Cerebellar nuclear complex (tissue), 1 donor: ENCODE measurements at places on chromosomes 12 and 14.

DNA sequence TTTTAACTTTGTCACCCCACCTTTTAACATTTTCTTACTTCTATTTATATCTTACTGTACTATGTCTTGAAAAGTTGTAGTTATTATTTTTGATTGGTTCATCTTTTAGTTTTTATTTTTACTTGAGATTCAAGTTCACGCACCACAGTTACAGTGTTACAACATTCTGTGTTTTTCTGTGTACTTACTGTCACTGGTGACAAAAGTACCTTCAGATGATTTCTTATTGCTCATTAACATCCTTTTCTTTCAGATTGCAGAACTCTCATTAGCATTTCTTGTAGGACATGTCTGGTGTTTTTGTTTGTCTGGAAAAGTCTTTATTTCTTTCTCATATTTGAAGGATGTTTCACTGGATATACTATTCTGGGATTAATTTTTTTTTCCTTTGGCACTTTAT, 289.9 kb downstream of the BCAT1 start:
- DNase-seq = no peak

- no peak for DNase-seq
Observed at GRCh38 chr14:36866867-36867266, 205.2 kb downstream of the PAX9 start.

GRCh38 chr14:100819453-100819828, 6.5 kb upstream of the MEG3 start:
- DNase-seq = no peak

GRCh38 chr14:59882957-59883356, 12.4 kb upstream of the RTN1 start:
- DNase-seq = no peak

DNA sequence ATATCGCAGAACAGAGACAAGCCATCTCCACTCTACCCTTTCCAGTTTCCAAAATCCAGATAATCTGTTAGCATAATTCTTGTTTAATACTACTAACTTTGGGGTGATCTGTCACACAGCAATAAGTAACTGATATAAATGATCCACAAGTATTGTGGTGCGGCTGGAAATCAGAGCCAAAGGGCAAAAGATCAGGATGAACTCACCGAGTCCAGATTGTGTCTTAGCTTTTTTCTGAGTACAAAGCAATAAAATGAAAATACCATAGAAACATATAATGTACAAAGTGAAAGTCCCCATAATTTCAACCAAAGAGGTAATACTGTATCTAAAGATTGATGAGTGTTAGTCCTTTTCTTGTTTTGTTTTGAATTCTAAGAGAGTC, 17.4 kb downstream of the HECTD1 start:
- DNase-seq = no peak

DNA sequence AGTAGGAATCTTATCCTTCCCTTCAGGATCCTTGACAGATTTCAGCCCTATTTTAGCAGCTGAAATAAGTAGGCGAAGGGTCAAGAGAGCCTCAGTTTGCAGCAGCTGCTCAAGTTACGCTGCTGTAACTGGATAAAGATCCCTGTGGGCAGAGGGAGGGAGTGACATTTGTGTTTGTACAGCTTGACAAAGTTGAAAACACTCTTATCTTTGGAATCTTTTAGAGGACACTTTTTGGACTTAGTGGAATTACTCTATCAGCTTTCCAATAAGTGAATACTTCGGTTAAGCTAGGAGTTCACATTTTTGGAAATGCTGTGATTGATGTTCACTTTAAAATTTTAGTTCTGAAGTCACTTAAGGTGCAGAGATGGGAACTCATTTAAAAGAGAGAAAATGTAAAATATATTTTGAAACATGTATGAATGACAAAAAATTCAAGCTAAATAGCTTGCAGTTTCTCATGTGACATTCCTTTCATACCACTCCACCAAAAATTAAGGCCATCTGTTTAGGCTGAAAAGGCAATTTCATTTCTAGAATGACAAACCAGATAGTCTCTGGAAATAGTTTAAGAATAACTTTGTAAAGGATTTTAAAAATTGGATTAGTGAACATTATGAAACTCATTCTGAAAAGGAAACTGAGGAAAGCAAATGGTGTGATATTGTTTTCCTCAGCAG, 55.2 kb downstream of the SLC38A4 start:
- no peak for DNase-seq

GRCh38 chr14:51539571-51540037, 112.1 kb upstream of the FRMD6 start:
- DNase-seq = no peak
